HTR-8/SVneo (cell line): ENCODE measurements at places on chromosomes 5 and 9.

GRCh38 chr9:112531666-112532282, 45.1 kb downstream of the KIAA1958 start:
- DNase-seq: no peak

- DNase-seq: no peak
Observed at GRCh38 chr9:135907006-135907430, 328 bp downstream of the CAMSAP1 start.

- DNase-seq: no peak
Observed at GRCh38 chr5:119016125-119016774, 27.9 kb upstream of the DTWD2 start.

DNA sequence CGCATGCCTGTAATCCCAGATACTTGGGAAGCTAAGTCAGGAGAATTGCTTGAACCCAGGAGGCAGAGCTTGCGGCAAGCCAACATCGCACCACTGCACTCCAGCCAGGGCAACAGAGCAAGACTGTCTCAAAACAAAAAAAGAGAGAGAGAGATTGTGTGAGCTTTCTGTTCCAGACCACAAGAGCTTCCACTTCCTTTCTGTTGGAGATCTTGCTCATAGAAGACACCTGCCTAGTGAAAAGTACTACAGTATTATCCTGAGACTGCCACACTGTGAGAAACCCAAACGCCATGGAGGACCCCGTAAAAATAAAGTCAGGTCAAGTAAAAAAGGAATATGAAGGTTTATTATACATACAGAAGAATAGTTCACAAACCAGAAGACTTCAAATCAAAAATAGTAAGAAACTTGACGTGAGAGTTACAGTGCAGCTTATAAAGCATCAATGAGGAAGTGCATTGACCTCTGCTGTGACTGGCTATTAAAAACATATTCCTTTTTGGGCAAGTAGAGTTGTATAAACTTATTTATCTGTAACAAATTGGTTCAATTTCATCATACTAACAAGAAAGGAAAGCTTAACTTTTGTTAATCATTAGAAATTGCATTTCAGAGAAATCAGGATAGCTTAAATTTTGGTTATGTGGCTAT, 4.3 kb upstream of the EMB start:
- no peak for DNase-seq

DNA sequence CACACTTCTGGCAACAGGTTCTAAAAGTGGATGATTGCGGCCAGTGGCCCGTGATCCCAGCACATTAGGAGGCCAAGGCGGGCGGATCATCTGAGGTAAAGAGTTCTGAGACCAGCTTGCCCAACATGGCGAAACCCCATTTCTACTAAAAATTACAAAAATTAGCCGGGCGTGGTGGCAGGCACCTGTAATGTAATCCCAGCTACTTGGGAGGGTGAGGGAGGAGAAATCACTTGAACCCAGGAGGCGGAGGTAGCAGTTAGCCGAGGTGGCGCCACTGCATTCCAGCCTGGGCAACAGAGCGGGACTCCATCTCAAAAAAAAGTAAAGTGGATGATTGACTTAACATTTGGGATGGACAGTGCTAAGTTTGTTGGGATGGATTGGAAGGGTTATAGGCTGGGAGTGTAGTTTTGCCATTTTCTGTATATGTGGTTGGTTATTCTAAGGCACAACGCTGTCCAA, 3.4 kb downstream of the MATR3 start:
- DNase-seq: no peak

GRCh38 chr9:13587571-13587970, 308.1 kb upstream of the MPDZ start:
- DNase-seq: no peak

GRCh38 chr5:172007175-172008110, 1.0 kb upstream of the FBXW11 start:
- DNase-seq: no peak

DNA sequence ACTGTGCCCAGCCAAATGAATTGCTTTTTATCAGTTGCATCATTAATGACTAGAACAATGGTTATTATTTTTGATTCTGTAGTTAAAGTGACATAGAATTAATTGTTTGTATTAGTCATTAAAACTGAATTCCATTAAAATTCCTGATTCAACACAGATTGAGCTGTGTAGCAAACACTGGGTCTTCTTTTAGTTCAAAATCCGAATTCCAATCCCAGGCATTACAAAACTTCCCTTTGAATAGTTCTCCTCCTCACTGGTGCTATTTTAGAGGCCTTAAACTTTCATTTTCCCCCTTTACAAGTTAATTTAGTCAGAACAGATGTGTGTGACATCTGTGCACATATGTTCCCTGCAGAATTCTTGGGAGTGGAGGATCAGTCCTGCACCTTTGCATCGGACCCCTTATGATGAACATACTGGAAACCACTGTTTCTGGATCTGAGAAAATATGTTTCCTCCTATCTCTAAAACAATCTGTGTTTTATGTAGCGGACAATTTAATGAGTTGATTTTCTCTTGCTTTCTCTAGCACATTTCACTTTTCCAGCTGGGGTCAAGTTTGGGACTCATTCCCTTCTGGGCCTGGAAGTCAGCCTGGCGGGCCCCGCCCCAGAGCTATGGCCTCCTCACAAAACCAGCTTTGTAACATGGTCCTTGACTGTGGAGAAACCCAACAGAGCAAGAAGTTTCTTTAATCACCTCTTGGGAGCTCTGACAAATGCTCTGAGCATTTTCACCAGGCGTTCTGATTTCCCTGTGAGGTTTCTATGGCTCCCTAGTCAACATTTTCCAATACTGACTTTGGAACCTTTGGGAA, 87.9 kb upstream of the MAMDC2 start:
- DNase-seq: no peak

- no peak for DNase-seq
Observed at GRCh38 chr9:89436963-89437625, 60.8 kb downstream of the SEMA4D start.

DNA sequence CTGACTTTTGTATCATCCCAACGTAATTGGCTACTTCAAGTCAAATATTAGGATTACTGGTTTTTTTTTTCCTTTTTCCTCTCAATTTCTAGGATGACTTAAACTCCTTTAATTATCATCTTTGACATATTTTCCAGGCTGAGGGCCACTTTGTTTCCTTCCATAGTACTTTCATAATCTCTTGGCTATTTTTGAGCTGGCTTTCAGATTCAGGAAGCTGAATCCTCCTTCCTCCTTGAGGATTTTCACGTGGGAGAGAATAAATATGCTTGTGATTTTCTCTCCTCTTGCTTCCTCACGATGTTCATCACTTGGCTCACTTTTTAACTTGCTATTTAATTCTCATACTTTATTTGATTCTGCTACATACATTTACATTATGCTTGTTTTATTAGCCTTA, 88.1 kb downstream of the ITGA1 start:
- DNase-seq: no peak

GRCh38 chr5:116289276-116289675, 204.5 kb downstream of the COMMD10 start:
- no peak for DNase-seq

GRCh38 chr5:150302301-150303069, at the start of gene ARSI:
ARSI (minus strand) TSS chr5:150302905; CDS start chr5:150302373, 532 bp downstream.
- peak; percentile 84 for DNase-seq

DNA sequence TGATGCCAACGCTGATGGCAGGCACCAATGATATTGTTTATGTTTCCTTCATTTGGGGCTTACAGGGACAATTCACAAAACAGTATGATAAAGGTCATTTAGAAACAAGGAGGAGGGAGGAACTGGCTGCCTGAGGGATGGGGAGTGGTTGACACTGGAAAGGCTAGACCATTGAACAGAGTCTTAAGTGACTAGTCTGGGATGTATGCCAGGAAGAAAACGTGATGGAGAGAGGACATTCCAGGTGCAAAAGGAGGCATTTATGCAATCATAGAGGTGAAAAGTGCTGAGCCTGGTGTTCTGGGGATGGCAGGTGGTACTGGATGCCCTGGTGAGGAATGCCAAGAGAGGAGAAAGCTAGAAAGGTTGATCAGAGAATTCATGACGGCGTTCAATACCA, 153.4 kb downstream of the ZNF462 start:
- DNase-seq: no peak

DNA sequence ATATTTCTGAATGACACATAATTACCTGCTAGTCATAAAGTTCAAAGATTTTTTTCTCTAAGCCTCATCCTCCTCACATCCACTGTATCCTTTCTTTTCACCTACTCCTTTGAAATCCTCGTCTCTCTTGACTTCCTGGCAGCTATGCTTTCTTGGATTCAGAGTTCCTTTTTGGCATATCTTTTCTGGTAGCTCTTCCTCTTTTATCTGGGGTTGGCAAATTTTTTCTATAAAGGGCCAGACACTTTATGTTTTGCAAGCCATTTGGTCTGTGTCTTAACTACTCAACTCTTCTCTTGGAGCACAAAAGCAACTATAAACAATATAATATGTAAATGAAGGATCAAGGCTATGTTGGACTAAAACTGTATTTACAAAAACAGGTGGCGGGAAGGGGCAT, 197.5 kb downstream of the KIAA0825 start:
- DNase-seq: no peak

- no peak for DNase-seq
Observed at GRCh38 chr9:127419348-127419747, 4.8 kb upstream of the ZNF79 start.

DNA sequence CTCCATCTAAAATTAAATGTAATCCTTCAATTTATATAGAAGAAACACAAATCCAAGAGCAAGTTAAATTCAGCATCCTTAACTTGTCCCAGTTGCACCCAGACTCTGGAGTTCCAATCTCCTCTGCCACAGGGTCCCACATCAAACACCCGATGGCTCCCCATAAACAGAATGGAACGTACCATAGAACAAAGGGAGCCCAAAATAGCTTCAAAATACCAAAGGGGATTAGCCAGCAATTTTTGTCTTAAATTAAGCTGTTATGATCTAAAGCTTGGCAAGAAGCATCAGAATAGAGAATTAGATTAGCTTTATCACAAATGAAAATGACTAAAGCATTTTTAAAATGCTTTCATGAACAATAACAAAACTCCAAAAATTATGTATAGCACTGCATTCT, 112.8 kb downstream of the FANCC start:
- DNase-seq: no peak

DNA sequence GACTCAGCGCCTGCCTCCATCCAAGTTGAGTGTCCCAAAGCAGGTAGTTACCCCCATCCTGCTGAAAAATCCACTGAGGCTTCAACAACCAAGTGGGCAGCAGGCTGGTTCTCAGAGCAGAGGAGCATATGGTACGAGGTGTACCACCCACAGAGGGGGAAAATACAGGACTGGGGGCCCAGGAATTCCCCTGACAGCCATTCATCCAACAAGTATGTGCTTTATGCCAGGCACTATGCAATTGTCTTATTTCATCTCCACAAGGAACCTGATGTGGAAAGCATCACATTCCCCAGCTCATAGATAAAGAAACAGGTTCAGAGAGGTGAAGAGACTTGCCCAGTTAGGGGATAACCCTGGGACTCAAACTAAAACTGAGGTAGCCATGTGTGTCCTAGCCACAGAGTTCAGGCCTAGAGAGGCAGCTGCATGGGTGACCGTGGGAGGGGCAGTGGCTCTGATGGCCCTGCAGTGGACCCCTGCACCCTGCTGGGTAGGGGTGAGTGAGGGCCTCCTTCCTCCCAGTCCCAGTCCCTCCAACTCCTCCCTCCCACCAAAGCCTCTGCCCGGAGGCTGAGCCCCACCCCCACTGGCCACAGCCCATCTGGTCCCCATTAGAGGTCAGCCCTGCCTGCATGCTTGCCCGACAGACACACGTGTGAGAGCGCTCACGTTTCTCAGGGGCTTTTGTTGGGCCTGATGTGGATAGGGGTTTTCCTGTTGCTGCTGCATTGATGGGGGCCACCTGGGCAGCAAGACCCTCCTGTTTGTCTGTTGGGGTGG, 11.5 kb downstream of the PDLIM4 start:
- no peak for DNase-seq

DNA sequence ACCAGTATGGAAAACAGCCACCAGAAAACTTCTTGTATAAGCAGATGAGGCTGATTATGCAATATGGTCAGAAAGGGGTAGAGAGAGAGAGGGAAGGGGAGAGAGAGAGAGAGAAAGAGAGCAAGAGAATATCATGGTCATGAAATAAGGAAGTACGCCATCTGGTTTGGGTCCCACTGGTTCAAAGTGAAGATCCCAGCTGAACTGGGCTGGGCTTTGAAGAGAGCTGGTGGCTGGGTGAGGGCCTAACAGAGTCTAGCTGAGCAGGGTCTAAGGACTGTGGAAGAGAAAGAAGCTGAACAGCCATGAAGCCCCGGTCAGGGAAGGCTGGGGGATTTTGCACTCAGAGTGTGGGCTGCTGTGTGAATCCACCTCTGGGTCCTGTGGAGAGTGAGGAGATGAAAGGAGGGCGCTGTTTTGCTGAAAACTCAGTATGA, 14.6 kb downstream of the TRIM14 start:
- no peak for DNase-seq

GRCh38 chr9:129311643-129312042, 133.6 kb upstream of the IER5L start:
- no peak for DNase-seq

DNA sequence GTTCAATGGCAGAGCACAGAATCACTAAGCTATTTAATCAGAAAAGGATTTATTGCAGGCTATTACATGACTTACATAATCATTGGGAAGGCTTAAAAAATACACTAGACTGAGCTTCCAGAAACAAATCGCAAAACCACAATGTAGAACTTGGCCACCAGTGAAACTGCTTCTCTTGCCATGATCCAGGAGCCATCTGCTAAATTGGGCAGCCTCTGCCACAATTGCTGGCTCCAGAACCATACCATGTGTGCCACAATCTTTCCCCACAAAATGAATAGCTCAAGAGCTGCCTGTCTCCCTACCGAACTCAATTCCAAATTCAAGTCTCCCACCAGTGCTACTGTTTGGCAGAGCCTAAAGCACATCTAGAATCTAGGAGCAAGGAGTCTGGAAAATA, 9.8 kb upstream of the ERAP1 start:
- DNase-seq: no peak

- DNase-seq: no peak
Observed at GRCh38 chr9:91150998-91151717, 210.6 kb downstream of the AUH start.

DNA sequence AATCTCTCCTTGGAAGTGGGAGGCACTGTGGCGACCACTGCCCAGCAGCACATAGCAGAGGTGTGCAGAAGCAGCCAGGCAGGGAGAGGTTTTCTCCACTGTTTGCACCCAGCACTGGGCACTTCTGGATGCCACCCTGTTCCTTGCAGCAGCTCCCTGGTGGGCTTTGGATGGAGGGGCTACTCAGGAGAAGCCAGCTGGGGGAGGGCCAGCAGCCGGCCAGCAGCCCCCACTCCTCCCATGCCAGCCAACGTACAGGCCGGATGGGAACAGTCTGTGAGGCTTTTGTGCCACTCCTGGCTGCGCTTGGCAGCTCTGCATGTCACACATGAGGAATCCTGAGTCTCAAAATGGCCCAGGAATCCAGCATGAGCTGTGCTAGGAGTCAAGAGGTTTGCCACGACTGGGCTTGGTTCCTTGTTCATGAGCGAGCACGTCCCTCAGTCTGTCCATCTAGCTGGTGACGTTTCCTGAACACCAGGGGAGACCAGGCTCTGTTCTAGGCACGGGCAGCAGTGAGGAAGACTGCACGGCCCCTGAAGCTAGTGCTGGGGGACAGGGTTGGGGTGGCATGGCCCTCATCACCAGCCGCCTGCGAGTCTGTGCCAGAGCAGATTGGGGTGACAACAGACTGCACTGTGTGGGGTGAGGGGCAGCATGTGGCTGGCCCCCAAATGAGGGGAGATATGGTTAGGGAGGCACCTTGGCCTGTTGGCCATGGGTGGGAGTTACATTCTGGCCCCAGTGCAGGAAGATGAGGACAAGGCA, 10.1 kb downstream of the PHF2 start:
- no peak for DNase-seq
